ENCODE measurements at places on chromosomes 4 and X.

DNA sequence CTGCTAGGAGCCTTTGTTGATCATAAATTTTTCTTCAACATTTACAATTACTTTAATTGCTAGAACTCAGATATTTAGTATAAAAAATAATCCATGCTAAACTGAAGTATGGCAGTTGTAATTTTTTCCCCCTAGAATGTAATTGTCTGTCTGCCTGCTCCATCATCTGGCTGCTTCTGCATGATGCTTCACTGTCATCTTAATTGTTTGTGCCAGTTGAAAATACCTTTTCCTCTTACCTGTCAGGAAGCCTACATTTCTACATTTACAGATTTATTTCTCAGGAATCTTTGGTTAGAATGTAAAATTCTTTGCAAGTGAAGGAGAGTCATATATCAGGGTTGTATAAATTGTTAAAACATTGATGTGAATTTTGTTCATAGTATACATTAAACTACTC, 348.6 kb downstream of the GRXCR1 start:
- no peak for DNase-seq

DNA sequence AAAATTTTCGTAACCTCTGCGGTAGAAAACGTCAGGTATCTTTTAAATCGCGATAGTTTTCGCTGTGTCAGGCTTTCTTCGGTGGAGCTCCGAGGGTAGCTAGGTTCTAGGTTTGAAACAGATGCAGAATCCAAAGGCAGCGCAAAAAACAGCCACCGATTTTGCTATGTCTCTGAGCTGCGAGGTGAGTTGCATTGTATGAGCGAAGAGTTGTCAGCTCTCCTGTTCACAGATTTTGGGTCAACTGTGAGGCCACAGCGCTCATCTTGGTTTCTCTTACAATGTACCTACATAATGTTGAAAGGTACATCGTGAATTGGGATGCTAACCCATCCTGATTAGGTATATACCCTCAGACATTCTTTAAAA, 486 bp downstream of the CLCN3 start:
- no peak for DNase-seq

DNA sequence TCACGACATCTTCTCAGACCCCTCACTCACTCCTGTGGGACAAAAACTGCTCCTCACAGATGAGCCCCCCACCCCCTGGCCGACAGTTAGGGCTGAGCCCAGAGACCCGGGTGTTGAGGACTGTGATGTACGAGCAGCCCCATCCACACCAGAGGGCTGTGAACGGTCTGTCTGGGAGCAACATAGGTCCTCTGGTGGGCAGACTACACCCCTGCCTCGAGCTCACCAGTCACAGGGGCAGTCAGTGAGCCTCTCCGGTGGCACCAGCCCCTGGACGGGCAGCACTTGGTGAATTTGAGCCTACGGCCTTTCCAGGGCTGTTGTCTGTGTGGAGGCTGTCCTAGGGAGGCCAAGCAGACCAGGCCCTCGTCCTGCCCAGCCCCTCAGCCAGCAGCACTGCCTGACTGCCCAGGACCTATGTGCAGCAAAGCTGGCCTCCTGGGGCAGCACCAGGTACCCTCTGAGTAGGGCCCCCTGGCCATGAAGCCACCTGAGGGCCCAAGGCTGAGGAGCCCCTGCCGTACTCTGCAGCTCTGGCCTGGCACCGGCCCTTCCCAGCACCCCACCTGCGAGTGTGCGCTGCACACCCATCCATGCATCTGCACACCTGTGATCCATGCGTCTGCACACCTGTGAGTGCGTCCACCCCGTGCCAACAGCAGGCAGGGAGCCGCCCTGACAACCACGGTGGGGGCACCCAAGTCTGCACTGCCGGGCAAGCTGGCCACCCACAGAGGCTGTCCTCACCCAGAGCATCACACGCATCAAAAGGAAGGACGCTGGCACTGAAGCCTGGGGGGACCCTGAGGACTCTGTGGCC, 111.6 kb upstream of the NKX1-1 start:
- no peak for DNase-seq

DNA sequence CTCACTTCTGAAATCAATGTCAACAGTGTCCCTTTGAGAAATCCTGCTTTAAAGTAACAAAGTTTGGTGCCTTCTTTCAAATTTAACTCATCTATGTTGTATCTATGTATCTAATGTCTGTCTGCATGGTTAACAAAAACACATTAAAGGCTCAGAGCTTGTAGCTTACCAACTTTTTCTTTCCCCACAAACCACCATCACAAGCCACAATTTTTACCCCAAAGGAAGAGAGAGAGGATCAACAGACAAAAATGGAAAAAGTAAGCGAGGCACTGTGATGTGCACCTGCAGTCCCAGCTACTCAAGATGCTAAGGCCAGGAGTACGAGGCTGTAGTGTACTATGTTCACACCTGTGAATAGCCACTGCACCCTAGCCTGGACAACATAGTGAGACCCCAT, 17.2 kb downstream of the ATRX start:
- no peak for DNase-seq

DNA sequence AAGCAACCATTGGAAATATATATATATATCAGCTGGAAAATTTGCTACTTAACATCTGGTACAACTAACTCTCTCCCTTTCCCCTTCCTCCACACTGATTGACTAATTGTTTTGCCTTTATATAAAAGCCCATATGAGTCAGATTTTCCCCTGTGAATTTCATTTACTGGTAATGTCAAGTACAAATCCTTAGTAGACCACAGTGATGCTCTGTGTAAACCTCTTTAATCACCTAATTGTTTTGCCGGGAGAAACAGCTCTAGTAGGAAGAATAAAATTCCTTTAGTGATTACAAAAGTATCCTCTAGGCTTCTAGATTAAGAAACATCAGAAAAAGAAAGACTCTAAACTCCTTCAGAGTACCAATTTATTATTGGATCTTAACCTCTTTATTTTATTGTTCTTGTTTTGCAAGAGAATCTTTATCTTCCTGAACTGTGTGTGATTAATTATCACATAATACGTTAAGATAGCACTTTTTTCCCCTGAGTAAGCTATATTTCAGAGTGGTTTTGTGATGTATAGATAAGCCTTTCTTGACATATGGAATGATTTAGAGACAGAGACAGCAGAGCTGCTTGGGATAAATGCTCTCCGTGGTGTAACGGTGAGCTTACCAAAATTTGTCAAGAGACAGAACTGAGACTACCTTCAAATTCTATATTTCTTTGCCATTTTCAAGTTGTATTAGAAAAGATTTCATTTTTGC, 1606.4 kb upstream of the TENM3 start:
- DNase-seq, result no peak

DNA sequence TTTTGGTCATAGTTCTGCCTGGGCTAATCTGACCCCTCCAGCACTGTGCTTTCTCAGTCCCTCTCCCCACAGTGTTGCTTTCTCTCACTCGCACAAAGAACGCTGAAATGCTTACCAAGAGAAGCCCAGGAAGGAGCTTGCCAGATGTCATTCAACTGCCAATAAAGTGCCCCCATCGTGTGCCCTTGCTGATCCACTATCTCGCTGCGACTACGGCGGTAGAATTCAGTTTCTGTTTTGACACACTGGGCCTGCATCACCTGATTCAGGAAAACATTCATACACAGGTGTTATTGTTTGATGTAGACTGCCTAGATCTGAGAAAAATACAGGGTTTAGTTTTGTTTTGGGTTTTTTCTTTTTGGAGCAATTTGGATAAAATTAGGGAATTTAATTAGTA, 121.2 kb downstream of the MANBA start:
- no peak for DNase-seq

GRCh38 chr4:53497487-53498244, 93.6 kb downstream of the LNX1 start:
- peak; percentile 57 for DNase-seq

DNA sequence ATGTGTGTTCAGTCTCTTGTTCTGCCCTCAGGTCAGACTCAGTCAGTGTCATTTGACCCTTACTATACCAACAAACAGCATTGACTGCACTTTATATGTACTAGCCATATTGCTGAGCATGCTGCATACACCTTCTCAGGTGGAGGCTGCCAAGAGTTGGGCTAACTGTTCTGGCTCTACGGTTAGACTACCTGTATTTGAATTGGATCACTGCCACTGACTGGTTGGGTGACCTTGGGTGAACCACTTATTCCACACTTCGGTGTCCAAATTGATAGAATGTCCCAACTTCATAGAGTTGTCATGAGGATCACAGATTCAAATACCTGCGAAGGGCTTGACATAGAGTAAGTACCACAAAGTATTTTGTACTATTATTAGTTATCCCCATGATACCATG, 91.2 kb upstream of the GPR50 start:
- DNase-seq, result no peak

DNA sequence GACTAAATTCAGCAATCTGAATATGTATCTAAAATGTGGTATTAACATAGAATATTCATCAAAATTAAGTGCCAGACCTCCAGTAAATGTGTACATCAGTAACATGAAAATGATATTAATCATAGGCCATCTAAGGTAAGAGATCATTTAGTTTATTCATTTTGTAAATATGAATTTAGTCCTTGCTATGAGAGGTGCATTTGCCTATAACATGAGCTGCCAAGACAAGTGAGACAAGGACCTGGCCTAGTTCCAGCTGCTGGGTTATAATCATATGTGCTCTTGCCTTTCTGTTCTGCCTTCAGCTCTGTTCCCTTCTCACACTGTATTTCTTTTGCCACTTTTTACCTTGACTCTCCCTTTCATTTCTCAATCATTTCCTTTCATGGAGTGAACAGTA, 160.0 kb downstream of the STIM2 start:
- DNase-seq, result no peak

DNA sequence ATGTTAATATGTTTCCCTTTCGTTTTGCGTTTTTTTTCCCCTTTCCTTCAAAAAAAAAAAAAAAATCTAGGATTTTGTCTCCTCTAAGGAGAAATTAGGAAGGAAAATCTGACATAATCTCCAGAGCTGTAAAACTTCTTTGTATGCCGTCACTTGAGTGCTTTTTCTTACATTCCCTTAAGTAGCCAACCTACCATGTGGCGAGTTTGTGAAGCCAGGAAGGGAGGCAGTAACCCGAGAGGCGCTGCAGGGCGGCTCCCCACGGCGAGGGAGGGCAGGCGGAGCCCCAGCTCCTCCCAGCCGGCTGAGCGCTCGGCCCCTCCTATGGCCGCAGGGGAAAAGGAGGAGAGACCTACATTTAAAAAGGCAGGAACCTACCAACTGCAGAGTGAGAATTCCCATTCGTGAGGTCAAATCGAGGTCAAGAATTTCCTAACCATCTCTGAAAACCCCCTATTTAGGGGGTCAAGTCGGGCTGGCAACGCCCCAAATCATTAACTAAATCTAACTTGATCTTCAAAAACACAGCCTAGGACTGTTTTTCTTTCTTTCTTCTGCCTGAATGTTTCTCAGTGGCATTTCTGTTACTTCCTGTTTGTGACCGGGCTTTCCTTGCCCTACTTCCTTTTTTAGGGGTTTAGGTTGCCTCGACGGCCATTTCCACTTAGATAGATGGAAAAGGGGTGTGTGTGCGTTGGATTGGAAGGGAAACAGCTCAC, 345.1 kb upstream of the KLF3 start:
- peak; percentile 88 for DNase-seq

DNA sequence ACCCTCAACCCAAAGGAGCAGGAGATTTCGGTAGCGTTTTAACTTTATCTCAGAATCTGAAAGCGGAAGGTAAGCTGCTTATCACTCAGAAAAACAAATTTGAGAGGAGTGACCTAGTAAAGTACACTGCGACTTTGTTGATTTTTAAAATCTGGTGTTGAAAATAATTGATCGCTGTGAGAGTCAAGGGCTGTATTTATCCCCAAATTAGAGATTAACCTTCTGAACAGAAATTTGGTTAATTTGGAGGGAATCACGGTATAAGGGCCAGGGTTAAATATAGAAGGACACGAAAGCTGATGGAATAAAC, 212 bp downstream of the CLCN4 start:
- no peak for DNase-seq

DNA sequence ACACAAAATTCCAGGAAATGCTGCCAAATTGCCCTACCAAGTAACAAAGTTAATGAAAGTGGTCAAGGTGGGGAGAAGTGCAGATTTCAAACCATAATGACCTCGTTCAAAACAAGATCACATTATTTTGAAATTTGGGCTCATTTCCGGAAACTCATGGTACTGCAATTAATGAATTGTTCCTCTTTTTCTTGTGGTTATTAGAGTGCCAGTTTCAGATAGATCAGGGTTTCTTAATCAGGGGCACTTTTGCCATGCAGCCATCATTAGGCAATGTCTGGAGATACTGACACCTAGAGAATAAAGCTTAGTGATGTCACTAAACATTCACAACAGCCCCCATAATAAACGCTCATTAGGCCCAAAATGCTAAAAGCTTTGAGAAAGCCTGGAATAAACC, 381.5 kb upstream of the GALNT7 start:
- DNase-seq, result no peak

- no peak for DNase-seq
These were observed 161.5 kb downstream of the SOWAHB start for GRCh38 chr4:76736414-76736813.

DNA sequence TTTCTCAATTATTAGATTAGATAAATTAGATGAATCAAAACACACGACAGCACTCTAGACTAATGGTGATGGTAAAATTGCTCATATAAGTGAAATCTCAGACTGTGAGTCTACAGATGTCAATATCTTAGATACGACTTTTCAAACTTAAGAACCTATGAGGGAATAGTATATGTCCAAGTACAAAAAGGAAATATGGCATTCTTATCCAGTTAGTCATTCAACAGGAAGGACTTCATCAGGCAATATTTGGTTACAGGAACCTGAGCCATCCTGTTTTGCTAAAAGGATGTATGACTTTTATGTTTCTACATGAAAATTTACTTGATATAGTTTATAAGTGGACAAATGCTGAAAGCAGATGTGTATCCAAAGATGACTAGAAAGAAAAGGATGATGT, 107.0 kb downstream of the CT47B1 start:
- no peak for DNase-seq

- DNase-seq, result no peak
These were observed 2582.2 kb downstream of the PCDH7 start for GRCh38 chr4:33302321-33302720.

DNA sequence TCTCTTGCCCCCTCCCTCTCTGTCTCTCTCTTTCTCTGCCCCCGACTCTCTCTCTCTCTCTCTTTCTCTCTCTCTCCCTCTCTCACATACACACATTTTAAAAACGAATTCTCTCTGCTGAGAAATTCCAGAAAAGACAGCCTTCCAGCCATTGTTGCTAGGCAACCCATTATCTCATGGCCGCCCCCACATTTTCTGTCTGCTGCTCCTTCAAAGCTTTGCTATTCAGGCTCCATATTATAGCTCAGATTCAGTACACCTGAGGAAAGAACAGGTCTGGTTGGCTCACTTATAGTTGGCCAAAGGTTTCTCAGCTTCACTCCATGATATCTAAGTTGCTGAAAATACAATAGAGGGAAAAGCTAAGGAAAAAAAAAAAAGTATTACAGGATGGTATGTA, 174.4 kb upstream of the RADX start:
- no peak for DNase-seq

DNA sequence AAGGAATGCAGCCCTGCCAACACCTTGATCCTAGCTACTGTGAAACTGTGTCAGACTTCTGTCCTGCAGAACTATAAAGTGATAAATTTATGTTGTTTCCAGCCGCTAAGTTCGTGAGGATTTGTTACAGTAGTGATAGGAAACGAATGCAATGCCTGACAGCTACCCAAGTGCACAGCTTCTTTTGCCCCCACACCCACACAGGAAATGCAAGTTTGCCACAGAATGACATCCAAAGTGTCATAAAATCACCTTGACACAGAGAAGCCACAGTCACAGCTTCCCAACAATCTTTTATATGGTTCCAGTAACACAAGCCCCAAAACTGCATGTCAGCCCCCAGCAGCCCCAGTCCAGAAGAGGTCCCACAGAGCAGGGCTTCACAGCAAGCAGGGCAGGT, 216.9 kb upstream of the S100G start:
- no peak for DNase-seq

GRCh38 chr4:129668092-129668491, 572.1 kb downstream of the C4orf33 start:
- DNase-seq, result no peak

Measured in ecto neural progenitor cell (in vitro differentiated cells).